ENCODE measurements at places on chromosomes 3 and 15. TPM values are rescaled to one million over a fixed set of nuclear protein-coding genes. Genes with fewer than 3 reads are reported as not detected.

DNA sequence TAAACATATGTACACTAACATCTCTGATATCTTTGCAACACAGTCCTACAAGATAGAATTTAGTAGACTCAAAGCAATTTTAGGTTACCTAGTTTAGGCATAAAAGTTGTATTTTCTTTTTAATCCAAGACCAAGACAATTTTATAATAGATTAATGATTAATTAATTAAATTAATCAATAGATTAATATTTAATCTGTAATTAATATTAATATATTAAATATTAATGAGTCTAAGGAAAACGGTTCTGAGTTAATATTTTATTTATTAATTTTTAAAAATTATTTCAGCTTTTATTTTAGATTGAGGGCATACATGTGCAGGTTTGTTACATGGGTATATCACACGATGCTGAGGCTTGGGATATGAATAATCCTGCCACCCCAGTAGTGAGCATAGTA is 49.0 kb downstream of the EHHADH start:
- DNase-seq: no peak

DNA sequence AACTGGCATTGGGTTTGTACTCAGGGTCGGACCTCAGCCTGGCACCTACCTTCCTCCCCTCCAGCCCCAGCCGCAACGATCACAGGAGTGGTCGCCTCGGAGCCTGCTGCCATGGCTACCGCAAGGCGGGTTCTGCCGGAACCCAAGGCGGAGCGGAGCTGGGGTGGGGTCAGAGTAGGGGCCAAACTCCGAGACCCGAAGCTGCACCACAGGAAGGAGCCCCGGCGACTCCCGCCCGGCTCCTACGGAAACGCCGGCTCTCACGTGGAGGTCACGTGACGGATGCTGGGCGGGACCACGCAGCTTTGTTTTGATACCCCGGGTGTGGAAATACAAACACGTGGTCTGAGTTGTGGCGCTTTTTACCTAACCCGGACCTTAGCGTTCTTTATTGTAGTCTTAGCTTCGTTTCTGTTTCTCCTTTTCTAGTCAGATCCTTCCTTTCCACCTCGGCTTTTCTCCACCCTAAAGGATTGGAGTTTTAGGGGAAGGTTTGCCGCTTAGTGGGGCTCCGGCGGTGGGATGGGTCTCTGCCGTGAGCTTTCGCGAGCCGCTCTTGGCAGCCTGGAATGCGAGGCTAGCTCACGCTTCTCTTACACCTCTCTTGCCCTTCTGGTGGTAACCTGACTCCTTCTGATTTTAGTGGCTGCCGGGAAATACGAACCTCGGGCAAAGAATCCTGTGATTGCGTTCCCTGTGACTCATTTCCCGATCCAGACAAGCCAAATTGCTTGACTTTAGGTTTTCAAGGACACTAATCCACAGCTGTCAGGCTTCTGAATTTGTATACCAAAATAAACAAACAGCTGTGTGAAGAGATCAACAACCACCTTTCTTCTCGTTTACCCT is at the start of gene HSPBAP1:
TSS of gene HSPBAP1 (minus strand) at position 264 of the 849 bp plus-strand sequence. CDS start at position 113, 151 bp downstream.
- peak; percentile 76 for DNase-seq

- DNase-seq: no peak
These were observed 30.4 kb downstream of the SLC6A20 start for GRCh38 chr3:45765958-45766357.

DNA sequence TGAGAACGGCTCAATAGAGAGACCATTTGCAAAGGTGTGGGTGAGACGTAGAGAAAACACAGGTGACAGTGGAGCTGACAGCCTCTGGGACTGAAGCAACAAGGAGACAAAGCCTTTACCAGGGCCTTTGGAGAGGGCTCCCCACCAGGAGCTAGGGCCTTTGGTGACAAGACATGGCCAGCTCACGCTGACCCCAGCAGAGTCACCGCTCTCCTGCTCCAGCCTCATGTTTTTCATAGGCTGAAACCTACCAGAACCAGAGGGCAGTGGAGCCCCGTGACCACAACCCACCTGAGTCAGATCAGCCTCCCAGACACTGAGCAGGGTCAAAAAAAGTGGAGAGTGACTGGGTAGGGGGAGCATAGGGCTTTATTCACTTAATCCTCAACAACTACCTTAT is 214.7 kb downstream of the SHQ1 start:
- no peak for DNase-seq

- peak; percentile 60 for DNase-seq
These were observed 9.5 kb upstream of the ARL14 start for GRCh38 chr3:160667452-160667851.

DNA sequence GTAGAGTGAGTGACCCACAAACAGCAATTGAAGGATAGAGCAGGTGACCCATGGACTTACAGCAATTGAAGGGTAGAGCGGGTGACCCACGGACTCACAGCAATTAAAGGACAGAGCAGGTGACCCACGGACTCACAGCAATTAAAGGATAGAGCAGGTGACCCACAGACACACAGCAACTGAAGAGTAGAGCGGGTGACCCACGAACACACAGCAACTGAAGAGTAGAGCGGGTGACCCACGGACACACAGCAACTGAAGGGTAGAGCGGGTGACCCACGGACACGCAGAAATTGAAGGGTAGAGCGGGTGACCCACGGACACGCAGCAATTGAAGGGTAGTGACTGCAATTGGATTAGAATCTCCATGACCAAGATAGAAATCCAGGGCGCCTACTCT is 9.8 kb upstream of the TNK2 start:
- DNase-seq: no peak

DNA sequence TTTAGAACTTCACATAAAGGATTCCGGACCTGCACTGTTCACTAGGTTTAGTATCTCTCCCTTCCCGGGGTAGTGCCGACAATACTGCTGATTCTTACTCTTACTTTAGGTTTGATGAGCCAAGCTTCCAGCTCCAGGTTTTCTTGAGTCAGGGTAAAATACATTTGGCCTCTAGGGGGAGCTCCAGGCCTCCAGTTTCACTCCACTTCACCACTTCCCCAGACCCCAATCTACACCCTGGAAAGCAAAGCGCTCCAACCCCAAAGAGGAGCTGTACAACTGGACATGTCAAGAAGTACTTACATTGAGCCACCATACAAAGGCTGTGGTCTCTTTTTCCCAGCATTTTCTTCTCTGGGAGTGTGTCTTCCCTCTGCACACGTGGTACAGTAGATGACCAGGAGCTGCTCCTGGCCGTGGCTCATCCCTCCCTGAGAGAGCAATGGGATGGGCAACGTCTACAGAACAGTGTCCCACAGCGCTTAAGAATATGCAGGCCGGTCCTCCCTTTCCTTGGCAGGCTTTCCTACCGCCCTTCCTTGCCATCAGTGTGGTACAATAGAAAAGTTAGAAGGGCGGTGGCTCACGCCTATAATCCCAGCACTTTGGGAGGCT is 93.9 kb upstream of the CCDC80 start:
- DNase-seq: peak; percentile 13

- no peak for DNase-seq
These were observed 162.4 kb upstream of the LRTM1 start for GRCh38 chr3:55090291-55090690.

The HTR3E gene
- total RNA-seq: not detected

The CPN2 gene
- total RNA-seq: not detected

The AHSG gene
- not detected for total RNA-seq

The TRIM42 gene
- not detected for total RNA-seq

All from Caki2 (cell line).